ENCODE measurements at places on chromosomes 5 and 9.
A peak's percentile ranks its signal among the peaks of the same experiment; 100 is the strongest.

DNA sequence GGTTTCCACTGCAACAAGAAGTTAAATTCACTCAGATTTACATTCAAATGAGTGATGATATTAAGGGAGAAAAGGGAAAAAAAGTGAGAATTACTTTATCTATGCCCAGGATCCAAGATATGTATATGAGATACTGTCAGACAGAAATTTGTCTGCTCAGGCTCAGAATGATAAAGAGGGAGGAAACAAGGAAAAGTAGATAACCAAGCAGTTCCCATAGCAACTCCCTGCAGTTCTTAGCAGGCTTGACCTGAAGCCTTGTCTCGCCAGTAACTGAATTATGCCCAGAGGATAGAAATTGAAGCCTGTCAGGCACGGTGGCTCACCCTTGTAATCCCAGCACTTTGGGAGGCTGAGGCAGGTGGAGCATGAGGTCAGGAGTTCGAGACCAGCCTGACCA, 304.4 kb downstream of the TLE1 start:
- no peak for DNase-seq

DNA sequence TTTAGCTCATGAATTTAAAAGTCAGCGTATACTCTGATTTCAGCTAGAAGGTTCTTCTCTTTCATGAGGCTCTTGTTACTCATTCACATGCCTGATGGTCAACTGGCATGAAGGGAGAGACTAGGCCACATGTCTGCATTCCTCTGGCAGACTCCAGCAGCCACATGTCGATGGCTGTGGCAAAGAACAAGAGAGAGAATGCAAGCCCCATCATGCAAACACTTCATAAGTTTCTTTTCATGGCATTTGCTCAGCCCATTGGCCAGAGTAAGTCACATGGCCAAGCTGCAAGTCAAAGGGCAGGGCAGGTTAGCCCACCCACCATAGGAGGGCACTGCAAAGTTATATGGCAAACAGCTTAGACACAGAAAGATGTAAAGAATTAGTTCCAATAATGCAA, 5.4 kb downstream of the KCNV2 start:
- DNase-seq = no peak

GRCh38 chr9:38007016-38007415, 62.0 kb downstream of the SHB start:
- DNase-seq = no peak

DNA sequence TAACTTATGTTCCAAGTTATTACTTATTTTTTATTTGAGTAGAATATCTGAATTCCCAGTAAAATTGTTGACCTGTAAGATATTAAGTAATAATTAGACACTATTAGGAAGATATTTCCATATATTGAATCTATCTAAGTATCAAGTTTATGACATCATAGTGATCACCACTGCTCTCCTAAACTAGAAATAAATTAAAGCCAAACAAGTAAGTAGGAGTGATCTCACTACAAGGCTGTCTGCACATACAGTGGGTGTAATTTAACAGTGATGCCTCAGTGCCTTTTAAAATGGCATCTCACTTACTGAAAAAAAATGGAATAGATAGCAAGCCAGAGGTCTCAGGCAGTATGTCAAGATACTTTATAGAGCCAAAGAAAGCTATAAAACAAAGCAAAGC, 789.6 kb downstream of the KCTD16 start:
- no peak for DNase-seq

- DNase-seq = no peak
Observed at GRCh38 chr5:59151162-59151889, 568.5 kb downstream of the RAB3C start.

DNA sequence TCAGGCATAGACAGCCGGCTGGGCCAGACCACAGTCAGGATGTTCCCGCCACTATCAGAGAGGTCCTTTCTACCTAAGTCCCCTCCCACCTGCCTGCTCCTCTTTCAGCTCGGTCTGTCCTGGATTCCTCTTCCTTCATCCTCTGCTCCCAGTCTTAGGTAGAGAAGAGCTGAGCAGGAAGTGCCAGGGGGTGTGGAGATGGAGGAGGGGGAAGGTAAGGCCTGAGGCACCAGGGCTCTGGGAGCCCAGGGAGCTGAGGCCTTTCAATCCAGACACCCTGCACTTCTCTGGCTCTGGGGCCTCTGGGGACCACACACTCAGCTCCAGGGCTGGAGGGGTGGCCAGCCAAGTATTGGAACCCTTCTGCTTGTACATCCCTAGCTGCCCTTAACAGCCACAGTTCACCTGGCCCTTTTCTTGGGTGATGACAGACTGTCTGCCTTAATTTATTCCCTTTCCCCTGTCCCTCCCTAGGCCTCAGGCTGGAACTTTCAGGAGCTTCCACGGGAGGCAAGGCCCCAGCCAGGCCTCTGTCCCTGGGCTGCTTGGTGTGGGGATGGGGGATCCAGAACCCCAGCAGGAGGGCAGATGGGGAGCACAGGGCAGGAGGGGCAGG, 15.6 kb downstream of the IRF1 start:
- DNase-seq = no peak

GRCh38 chr9:120873512-120873911, 3.5 kb downstream of the PHF19 start:
- DNase-seq = peak; percentile 8

- no peak for DNase-seq
Observed at GRCh38 chr5:147169399-147169798, 65.4 kb upstream of the STK32A start.

DNA sequence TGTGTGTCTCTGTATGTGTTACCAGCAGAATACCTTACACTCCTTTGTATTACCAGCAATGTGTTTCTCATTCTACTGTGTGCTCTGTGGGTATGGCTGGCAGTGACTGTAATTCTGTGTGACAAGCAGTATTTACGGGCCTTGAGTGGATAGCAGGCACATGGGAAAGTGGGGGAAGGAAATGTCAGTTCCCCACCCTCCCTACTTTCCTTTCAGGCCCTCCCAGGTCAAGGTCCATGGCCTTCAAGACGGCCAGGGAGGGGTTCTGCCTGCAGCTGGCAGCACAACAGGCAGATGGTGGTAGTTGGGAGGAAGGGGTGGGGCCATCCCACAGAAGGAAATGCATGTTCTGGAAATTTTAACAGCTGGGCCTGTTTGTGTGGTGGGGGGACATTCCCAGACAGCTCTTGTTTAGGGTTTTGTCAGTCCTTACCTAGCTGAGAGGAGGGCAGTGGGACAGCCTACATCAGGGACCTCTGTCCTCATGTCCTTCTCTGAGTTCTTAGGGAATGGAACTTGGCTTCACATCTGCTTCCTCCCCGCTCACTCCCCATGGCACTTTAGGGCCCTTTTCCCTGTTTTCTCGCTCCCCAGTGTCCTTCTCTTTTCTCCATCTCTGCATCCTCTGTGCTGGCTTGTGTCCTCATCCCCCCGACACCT, 14.6 kb upstream of the TNIP1 start:
- DNase-seq = no peak

- no peak for DNase-seq
Observed at GRCh38 chr5:133457439-133458355, 154.6 kb downstream of the FSTL4 start.

DNA sequence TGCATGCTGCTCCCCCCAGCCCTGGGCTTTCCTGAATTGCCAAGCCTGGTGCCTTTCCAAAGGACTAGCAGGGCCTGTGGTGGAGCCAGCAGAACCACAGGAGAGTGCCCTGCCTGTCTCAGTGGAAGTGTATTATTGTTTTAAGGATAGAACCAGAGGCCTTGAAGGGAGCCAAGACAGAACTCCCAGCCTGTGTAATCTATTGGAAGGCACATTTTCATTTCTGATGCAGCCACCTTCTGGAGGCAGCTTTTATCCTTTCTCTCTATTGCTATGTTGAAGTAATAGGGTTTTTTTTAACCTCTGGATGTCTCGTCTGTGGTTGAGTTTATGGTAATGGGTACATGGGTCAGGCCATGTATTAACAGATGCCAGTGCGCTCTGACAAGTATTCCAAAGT, 29.3 kb downstream of the RNF44 start:
- no peak for DNase-seq

All from SHP77 treated with DMSO at 0.1 percent for 48 hours (cell line).